Stimulated activated CD8-positive, alpha-beta memory T cell treated with anti-CD3 and anti-CD28 coated beads, Interleukin-2, amount 100 ng/mL, for 1 hour (primary cell): ENCODE measurements at places on chromosomes 2 and 18.

- DNase-seq: no peak
These were observed 63.4 kb downstream of the MYO5B start for GRCh38 chr18:50131591-50131990.

DNA sequence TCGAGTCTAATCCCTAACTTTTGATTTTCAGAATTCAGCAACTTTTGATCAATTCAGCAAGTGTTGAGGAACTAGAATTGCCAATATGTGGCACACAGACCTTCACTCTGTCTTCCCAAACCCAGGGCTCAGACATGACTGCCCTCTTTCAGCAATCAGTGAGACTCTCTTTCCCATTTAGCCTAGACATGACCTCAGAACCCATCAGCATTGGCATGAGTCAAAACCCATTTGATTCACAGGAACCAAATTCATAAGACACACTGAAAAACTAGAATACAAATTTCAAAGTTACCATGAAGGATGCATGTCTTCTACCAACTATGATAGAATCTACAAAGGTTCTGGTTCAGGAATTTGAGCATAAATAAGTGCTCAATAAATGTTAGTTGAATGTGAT is 113.6 kb upstream of the MAP3K20 start:
- DNase-seq: no peak

GRCh38 chr2:148135705-148136104 is 114.8 kb downstream of the MBD5 start:
- no peak for DNase-seq

DNA sequence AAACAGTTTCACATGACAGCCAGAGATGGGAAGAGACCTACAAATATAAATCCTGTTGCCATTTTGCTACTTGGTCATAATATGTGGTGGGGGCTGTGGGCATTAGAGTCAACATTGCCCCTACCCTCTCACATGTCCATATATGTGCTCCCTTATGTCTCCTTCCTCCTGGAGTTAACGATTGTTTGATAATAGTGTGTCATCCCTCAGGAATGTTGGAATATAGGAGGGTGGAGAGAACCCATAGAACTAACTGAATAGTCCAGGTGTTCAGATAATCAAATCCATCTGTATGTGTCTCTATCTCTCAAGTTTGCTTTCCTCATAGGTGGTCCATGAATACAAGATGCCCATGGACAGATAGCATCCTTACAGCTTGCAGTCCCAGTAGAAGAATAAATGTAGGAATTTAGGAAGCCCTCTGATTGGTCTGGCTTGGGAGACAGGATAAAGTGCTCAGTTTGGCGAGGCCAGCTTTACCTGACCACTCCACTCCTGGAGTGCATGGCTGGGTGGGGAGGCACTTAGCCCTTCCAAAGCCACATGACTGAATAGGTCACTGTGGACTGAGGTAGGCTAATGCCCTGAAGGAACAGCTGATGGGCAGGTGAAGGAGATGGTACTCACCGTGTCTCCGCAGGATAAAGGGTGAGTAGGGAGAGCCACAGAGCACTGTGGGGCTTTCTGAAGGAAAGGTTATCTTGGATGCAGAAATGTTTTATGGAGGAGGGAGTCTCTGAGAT is 166.9 kb downstream of the CDCA7 start:
- no peak for DNase-seq

GRCh38 chr2:138846216-138846821 is 66.1 kb upstream of the NXPH2 start:
- no peak for DNase-seq

DNA sequence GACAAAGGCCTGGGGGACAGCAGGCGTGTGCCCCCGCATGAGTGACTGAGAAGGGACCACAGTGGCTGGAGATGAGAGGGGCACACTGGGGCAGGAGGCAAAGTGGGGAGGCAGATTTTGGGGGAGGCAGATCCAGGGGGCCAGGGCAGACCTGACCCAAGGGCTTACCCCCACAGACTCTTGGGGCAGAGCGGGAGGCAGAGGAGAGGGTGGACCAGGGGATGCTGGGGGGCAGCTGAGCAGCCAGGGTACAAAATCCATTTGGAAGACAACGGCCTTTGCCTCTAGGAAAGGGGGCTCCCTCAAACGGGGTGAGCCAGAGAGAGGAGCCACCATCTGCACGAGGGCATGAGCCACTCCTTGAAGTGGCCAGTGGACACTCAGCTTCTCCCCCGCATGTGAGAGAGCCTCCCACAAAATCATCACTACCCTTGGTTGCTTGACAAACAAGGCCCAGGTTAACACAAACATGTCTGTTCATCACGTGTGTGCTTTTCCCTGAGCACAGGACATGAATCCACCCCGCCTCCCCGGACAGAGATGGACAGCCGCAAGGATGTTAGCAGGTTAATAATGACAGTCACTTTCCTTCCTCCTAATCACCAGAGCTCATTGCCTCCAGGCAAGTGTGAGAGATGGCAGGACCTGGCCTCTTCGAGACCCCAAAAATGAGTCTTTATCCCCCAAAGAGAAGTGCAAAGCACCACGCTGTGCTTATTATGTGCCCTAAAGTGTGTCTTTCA is 72.0 kb upstream of the RAB6C start:
- no peak for DNase-seq

DNA sequence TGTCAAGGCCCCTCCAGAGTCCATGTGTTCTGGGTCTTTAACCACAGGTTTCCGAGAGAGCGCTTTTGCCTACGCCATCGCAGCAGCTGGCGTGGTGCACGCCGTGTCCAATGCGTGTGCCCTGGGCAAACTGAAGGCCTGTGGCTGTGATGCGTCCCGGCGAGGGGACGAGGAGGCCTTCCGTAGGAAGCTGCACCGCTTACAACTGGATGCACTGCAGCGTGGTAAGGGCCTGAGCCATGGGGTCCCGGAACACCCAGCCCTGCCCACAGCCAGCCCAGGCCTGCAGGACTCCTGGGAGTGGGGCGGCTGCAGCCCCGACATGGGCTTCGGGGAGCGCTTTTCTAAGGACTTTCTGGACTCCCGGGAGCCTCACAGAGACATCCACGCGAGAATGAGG is 9.3 kb downstream of the WNT10A start:
- no peak for DNase-seq

DNA sequence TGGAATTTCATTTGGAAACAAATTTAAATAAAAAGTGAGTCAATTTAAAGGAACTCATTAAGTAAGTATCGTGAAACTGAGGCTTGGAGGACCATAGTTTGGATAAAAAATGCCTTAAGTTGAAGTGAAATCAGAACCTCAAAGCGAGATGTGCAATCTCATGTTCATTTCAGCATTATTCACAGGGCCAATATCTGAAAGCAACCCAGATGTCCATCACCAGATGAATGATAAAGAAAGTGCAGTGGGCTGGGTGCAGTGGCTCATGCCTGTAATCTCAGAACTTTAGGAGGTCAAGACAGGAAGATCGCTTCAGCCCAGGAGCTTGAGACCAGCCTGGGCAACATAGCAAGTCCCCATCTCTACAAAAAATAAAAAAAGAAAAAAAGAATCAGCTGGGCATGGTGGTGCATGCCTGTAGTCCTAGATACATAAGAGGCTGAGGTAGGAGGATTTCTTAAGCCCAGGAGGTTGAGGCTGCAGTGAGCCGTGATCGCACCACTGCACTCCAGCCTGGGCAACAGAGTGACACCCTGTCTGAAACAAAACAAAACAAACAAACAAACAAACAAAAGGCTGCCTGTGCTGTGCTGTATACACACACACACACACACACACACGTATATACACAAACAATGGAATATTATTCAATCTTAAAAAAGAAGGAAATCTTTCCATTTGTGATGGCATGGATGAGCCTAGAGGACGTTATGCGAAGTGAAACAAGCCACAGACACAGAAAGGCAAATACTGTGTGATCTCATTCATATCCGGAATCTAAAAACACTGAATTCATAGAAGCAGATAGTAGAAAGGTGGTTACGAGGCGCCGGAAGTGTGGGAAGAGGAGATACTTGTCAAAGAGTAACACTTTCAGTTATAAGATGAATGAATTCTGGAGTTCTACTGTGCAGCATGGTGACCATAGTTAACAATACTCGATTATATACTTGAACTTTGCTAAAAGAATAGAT is 14.5 kb downstream of the SH3RF3 start:
- DNase-seq: no peak

GRCh38 chr2:116879650-116880160 is 934.8 kb upstream of the DDX18 start:
- DNase-seq: no peak

- DNase-seq: no peak
These were observed 165.0 kb downstream of the RAD51AP2 start for GRCh38 chr2:17353263-17353662.

- DNase-seq: no peak
These were observed 106.7 kb downstream of the DTNB start for GRCh38 chr2:25566694-25567093.

GRCh38 chr2:65096948-65097347 is 33.0 kb downstream of the RAB1A start:
- no peak for DNase-seq

- no peak for DNase-seq
These were observed 337.5 kb upstream of the NT5C1B start for GRCh38 chr2:18926631-18927524.

DNA sequence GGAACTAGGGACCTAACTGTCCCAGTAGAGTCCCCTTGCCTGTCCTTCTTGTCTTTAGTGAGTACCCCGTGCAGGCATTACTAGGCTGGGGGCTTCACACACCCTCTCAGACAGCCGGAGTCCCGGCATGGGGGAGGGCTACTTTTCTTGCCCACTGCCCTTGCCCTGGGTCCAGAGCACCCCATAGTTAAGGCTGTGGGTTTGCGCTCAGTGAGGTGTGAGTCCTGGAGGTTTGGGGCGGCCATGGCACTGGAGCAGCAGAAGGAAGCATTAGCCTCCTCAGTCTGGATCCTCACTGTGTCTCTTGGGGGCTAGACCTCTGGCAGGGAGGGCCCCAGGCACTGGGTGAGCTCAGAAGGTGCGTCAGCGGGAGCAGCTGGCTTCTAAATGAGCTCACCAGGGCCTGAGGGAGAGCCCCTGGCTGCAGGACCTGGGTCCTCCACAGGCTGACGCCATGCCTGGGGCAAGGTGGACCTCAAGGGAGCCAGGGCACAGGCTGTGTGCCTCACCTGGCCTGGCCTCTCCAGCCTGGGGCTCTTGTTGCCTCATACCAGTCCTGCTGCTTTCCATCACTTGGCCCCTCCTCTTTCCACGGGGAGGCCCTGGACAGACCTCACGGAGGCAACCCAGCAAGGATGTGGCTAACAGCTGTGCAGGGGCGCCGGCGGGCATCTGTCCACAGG is 27.4 kb downstream of the HS6ST1 start:
- DNase-seq: no peak

GRCh38 chr2:218285604-218286003 is 6.7 kb downstream of the TMBIM1 start:
- no peak for DNase-seq

DNA sequence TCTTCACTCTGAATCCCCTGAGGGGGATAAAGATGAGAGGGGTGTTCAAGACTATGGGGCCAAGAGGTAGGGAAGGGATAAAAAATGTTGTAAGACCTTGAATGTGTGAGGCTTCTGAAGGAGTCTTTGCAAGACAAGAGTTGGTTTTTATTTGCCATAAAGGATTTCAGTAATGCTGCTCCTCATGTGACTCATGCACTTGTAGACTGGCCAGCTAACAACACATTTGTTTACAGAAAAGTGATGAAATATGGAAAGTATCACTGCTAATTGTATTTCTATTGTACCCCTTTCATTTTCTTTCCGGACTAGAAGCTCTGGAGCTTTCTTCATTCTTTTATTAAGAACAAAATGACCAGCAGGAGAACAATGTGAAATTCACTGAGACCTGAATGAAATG is 782.1 kb downstream of the EPHA4 start:
- no peak for DNase-seq

DNA sequence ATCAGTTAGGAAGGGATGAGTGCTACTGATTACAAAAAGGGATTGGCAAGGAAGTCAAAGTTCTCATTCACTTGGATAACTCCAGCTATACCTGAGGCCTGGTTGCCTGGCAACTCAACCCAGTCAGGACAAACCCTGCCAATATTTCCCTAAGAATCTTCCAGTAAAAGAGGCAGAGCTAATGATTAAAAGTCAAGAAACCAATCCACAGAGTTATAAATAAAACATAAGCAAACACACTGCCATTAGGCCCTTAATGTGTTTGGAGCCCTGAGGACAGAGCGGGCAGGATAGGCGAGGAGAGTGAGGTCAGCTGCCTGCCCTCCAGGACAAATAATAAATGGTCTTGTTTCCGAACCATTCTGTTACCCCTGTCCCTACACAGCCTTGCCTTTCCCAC is 215.6 kb upstream of the NABP1 start:
- no peak for DNase-seq

DNA sequence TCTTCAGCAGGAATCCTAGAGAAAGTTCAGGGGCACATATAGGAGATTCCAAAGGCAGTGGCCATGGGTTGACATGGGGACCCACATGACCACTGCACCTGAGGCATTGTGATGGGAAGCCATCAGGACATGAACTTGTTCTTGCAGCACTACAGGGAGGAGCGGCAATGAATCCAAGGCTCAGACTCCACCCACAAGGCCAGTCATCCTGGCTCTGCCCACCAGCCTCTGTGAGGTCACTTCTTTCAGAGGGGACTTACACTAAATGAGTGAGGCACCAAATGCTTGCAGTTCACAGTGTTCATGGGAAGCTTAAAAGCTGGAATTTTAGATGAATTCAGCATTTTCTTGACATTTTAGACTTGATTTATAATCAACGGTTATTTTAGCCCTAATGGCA is 254.2 kb downstream of the SETBP1 start:
- no peak for DNase-seq

GRCh38 chr18:34789768-34790344 is 79.8 kb downstream of the DTNA start:
- DNase-seq: no peak

DNA sequence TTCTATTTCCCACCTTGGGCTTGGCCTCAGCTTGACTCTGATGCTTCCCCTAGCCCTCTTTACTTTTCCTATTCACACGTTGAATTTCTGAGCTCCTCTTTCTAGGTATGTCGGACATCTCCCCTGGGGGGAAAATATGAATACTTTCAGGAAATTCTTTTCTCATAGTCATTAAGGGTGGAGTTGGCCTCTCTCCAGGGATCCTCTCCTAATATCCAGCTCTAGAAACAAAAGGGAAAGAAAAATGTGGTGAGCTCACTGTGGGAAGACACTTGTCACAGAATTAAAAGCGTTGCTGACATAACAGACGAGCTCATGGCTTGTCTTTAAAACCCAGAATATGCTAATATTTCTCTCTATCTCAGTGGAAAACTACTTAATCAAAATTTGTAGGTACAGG is 132.7 kb upstream of the MEX3C start:
- no peak for DNase-seq

DNA sequence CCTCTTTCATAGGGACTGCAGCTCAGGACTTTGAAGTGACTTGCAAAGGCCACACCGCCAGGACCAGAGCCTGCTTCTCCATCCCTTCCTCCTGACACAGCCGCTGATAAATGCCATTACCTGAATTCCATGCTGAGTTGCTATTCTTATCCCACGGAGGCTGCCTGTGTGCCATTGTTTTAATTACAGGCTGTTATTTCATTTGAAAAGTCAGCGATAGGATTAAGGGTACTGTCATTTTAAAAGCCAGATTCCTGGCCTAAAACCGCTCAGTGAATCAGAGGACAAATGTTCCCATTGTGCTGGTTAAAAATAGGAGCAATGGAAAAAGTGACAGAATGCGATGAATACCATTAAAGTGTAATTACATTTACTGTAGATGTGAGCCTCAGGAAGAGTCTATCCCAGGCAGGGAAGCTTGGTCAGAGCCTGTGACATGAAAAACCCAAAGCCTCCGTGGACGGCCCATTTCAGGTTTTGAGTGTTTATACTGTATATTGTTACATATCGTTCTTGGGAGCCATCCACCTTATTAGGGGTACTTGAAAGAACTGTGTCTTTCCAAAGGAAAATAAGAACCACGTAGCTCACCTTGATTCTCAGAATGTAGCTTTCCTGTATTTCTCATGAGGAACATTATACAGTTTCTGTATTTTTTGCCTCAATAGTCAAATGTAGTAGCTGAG is 41.3 kb downstream of the PDCL3 start:
- DNase-seq: no peak
